ENCODE measurements at places on chromosomes 6 and 20.

DNA sequence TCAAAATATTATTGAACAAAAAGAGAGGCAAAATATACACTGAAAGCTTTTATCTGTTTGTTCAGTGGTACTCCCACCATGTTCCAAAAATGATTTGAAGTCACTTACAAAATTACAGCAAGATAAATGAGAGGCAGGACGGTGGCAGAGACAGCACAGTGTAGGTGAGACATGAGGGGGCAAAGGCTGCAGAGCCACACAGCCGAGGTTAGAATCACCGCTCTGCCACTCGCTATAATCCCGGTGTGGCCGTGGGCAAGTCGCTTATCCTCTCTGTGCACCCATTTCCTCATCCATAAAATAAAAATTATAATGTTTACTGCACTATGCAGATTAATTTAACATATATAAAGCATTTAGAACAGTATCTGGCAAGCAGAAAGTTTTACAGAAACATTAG, 140.1 kb upstream of the BEND6 start:
- no peak for DNase-seq

DNA sequence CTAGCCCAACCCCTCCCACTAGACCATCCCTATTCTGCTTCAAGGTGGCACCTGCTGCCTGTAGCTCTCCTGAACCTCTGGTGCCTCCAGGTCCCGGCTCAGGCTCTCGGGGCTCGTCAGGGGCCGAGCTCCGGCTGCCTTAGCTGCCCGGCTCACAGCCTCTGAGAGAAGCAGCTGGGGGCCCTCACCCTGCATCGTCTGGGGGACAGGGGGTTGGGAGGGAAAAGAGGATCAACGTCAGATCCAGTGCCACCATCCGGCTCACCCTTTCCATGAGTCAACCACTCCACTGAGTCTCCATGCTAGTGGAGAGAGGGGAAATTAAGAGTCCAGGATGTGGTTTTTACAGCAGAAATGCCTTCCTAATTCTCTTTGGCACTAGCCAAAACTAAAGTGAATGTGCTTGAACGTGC, 13.0 kb downstream of the BAG6 start:
- DNase-seq = peak; percentile 39

DNA sequence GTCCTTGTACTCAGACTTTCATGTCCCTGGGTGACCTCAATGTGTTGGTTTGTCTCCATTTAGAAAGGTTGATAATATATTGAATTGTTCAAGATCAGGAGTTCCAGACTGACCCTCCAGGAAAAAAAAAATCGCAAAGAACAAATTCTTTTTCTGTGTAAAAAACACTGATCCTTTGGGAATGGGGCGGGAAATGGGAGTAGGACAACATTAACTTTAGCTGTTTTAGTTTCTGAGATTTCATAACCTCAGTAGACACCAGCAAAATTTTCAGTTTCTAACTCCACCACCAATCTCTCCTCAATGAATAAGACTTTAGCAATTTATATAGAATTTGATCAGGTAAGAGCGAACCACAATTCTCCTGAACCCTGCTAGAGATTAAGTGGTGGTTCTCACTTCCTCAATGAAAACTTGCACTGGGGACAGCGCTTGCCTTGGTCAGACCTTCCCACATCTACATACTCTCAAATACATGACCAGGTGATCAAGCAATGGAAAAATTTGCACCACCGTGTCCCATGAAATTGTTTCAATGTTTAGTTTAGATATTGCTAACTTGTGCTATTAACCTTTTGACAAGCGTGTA, 231.2 kb upstream of the PLN start:
- no peak for DNase-seq

DNA sequence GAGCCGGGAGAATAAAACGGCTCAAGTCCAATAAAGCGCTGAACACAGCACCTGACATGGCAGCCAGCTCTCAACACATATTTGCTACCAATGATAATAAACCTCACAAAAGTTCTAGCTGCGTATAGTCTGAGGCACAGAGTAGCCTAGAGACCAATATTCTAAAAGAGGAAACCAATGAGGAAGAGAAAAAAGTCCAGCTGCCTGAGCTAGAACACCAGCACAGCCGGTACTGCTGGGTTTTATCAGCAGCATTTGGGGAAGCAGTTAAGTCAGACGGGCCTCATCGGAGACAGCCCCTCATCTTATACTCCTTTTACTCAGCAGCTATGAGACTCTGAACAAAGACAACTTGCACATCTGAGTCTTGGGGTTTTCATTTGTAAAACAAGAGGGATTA, 2.4 kb upstream of the RTF2 start:
- no peak for DNase-seq

GRCh38 chr6:27757307-27757706, 154.9 kb downstream of the OR2B2 start:
- peak; percentile 2 for DNase-seq

- no peak for DNase-seq
These were observed 5.5 kb upstream of the TFAP2D start for GRCh38 chr6:50707652-50708300.

- peak; percentile 35 for DNase-seq
These were observed 57.4 kb downstream of the ARHGAP40 start for GRCh38 chr20:38658879-38659596.

DNA sequence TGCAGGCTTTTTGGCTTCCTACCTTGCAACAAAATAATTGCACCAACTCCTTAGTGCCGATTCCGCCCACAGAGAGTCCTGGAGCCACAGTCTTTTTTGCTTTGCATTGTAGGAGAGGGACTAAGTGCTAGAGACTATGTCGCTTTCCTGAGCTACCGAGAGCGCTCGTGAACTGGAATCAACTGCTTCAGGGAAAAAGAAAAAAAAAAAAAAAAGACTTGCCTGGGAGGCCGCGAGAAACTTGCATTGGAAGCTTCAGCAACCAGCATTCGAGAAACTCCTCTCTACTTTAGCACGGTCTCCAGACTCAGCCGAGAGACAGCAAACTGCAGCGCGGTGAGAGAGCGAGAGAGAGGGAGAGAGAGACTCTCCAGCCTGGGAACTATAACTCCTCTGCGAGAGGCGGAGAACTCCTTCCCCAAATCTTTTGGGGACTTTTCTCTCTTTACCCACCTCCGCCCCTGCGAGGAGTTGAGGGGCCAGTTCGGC, 420 bp downstream of the SOX4 start:
- DNase-seq = peak; percentile 78

GRCh38 chr6:126377594-126378153, 37.8 kb downstream of the CENPW start:
- DNase-seq = no peak

- DNase-seq = peak; percentile 41
These were observed 5.1 kb downstream of the DEF6 start for GRCh38 chr6:35302604-35303241.

DNA sequence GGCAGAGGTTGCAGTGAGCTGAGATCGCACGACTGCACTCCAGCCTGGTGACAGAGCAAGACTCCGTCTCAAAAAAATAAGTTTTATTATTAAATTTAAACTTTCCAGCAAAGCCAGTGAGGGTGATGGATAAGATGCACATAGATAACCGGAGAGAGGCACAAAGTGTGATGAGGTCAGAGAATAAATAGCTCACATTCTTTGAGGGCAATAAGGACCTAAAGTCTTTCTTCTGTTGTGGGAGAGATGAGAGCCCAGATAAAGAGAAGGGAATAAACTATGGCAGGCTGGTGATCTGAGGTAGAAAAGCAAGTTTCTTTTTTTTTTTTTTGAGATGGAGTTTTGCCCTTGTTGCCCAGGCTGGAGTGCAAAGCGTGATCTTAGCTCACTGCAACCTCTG, 20.6 kb upstream of the EZR start:
- DNase-seq = no peak

GRCh38 chr6:38750968-38751615, 36.0 kb downstream of the DNAH8 start:
- no peak for DNase-seq

GRCh38 chr6:166497087-166497899, 89.2 kb downstream of the RAMACL start:
- no peak for DNase-seq

DNA sequence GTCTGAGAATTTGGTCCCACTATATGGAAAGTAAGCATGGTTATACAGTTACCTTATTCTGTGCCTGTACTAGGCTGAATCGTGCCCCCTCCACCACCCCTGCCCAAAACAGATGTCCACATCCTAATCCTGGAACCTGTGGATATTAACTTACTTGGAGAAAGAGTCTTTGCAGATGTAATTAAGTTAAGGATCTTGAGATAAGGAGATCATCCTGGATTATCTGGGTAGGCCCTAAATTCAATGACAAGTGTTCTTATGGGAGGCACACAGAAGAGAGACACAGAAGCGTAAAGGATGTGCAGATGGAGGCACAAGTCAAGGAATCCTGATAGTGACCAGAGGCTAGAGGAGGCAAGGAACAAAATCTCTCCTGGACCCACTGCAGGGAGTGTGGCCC, 116.7 kb upstream of the MAN1A1 start:
- DNase-seq = no peak

GRCh38 chr6:44680202-44680720, 292.8 kb downstream of the CDC5L start:
- no peak for DNase-seq

DNA sequence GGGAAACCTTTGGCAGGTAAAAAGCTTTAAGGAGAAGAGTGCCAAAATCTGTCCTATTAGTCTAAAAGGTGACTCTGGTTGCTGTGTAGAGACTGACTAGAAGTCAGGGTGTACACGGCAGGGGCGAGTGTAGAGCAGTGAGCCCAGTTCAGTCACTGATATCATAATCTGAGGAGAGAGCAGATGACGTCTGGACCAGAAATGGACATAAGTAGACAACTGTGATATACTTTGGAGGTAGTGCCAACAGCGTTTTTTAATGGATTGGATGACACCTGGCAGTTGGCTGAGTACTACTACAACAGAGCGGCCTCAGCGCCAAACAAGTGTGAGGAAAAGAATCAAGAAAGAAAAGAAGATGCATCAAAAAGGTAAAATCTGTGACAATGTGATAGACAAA, 76.0 kb downstream of the MAP7 start:
- no peak for DNase-seq

- no peak for DNase-seq
These were observed 82.3 kb downstream of the MLIP start for GRCh38 chr6:54193560-54193959.

GRCh38 chr6:56766806-56767178, 124.1 kb upstream of the DST start:
- peak; percentile 67 for DNase-seq

GRCh38 chr20:61972636-61973508, 92.8 kb downstream of the TAF4 start:
- no peak for DNase-seq

DNA sequence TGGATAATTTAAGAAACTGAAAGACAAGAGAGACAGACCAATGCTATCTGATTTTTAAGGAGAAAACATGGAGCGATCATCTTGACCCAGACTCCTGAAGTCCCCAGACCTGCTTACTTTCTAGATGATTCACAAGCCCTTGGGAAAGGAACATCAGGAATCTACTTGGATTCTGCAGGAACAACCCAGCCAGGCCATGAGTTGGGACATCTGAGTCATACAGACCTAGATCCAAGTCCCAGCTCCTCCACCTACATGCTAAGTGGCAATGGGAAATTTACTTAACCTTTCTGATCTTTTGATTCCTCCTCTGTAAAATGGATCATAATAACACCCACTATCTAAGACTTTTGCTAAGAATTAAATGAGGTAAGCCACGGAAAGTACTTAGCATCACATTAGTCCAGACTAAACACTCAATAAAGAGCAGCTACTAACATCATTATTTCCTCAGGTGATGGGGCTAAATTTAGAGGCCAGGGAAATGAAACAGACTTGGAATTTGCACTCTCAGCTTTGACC, 61.0 kb upstream of the MAFB start:
- DNase-seq = peak; percentile 44

DNA sequence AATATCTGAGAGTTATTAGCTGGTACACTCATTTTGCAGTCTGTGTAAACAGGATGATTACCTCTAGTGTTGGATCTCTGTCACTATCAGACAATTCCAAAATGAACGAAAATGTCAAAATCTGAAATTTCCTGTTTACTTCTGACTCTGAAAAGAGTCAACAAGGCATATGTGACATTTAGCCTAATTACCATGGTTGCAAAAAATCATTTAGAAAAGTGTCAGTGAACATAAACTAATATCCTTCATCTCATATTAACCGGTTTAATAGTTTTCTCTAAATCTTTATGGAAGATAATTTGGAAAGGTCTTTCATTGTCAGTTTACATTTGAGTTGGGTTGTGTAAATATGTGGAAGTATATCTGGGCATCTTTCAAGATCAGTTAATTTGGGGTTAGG, 431.8 kb upstream of the HSF2 start:
- no peak for DNase-seq

DNA sequence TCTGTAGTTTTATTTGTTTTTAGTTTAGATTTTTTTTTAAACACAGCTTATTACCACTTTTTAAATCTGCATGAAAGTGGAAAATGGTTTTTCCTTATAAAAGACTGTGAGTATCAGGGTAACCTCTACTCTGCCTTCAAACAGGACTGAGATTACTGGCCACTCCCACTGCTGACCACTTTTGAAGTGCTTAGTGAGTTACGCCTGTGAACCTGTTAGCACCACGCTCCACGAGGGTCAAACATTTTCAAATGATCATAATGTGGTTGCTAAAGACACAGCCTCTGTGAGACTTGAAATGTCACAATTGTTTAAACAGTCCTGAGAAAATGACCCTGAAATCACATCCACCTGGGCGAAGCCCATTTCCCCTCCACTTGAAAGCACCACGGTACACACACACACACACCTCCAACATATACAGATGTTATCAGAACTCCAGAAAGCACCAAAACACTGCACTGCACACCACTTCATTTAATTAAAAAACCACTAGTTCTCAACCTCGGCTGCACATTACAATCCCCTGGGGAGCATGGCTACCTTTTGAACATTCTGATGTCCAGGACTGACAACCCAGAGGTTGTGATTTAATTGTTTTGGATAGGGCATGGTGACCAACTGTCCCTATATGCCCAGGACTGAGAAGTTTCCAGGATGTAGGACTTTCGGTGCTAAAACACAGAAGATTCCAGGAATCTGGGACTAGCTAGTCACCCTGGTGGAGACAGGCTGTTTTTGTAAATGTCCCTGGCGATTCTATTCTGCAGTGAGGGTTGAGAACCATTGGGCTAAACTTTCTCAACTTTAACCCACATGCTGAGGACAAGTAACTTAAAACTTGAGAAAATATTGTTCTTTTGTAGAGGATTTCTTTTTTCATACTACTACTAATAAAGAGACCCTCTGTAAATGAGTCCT, 176.4 kb upstream of the MYLIP start:
- no peak for DNase-seq

- DNase-seq = no peak
These were observed 517.3 kb upstream of the PTCHD4 start for GRCh38 chr6:48628316-48628715.

All from foreskin fibroblast (primary cell).